ENCODE measurements at places on chromosomes 3 and 15.

DNA sequence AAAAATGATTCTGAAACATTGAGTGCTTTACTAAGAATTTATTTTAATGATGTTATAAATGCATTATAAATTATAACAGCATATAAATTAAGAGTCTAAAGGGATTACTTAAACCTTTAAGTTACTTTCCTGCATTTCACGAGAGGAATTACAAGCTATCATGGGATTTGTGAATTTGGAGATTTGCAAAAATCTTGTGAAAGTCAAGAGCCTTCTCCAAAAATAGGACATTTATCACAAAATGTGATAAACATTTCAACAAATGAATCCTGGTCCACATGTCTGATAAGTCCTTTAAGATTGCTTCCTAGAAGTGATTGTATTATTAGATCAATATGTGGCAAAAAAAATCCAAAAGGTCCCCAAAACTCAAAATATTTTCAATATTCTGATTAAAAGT, 154.5 kb downstream of the ATP8B4 start:
- no peak for DNase-seq

DNA sequence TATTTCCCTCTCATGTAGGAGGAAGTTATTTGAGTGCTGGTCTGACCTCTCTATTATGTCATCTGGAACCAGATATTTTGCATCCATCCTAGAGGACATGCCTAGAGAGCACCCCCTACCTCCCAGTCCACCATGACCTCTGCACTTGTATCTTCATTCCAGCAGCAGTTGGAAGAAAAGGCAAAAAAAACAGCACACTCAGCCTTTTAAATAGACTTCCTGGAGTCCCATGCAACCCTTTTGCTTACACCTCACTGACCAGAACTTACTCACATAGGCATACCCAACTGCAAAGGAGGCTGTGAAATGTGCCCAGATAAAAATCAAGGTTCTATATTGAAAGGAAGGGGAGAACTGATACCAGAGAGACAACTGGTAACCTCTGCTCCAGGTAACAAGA, 92.3 kb upstream of the FHIT start:
- no peak for DNase-seq

DNA sequence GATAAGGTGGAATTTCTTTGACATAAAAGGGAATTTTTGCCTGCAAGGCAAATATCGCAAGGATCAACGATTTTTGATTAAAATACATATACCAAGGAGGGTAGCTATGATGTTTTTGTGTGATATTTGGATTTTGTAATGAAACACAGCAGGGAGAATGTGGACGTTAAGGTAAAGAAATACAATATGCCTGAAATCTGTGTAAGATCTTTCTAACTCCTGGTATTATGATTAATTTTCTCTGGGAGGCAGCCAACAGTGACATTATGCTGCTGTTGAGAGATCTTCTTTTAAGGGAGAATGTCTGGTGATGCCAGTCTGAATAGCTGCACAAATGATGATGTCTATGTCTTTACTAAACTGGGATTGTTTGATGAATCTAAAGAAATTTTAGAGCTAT, 972.2 kb downstream of the SQOR start:
- no peak for DNase-seq

DNA sequence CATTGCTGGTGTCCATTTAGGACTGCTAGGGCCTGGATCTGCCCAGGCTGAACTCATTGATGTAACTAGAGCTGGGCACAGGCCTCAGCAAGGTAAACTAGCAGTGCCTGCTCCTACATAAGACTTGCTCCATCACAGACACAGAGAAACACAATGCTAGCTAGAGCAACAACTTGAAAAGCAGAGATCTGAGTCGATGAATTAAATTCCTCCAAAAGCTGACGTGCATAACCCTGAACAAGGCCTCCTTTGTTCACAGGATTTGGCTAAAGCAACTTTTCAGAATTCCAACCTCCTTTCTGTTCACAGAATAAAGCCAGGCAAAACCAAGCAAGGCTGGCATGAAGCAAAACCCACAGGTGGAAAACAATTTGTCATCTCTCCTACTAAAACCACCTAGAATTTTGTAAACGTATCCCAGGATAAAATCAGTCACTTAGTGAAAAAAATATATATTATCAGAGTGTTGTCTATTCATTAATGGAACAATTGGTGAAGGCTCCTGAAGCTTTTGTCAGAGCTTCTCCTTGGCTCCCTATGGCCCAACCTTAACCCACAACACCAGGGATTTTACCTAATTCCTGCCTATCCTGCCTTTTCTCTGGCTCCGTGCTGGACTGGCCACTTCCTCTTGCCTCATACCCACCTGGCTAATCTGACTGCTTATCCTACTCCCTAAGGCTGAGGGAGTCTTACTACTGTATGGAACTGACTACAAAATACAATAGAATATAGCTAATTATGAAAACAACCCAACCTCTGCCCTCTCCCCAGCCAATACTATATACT, 39.9 kb downstream of the PLCH1 start:
- DNase-seq: no peak

- DNase-seq: no peak
Observed at GRCh38 chr3:174046311-174046710, 648.8 kb downstream of the NLGN1 start.

DNA sequence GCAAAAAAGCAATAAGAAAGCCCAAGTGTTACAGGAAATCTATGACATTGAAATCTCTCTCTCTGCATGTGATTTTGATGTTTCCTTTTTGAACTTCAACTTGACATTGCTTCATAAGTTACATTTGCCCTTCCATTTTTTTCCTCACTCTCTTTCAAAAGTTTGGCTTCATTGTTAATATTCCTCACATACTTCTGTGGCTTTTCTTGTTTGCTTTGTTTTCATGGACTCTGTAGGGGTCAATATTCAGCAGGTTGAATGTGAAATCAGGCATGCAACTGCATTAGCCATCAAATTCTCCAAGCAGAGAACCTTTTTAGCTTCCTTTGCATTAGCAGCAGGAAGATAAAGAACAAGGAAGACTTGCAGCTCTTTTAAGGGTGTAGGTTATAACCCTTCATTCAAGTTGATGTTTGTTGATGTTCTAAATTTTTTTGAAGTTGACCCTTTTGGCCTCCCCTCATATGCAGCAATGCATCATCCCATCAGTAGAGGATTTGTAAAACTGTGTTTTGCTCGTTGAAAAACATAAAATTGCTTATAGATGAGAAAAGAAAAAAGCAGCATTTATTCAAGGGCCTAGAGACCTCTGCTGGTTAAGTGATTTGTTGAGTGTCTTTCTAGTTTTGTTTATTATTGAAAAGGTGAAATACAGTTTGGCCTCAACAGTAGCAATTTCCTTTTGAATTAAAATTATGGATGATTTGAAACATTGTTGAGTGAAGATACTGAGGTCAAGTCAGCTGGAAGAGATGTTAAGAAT, 211.4 kb downstream of the IL5RA start:
- no peak for DNase-seq

GRCh38 chr3:123439806-123440580, 8.9 kb downstream of the ADCY5 start:
- no peak for DNase-seq

DNA sequence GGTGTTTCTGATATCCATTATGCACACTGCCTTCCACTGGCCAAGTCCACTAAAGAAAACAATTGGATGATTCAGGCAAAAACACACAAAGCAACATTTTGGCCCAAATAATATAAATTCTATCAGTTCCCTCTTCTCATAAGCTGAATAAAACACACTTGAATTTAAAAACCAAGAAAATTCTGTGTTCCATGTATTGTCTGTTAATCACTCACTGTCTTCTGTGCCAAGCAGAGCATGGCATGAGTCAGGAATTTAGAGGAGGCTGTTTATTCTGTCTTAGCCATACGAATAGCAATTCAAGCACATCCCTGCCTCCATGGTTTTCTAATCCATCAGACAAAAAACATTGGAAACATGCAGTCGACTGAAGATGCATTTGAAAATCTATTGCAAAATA, 215.6 kb upstream of the UMPS start:
- no peak for DNase-seq

GRCh38 chr3:42519568-42519962, 17.1 kb downstream of the VIPR1 start:
- DNase-seq: no peak

GRCh38 chr3:60269377-60269776, 981.9 kb downstream of the FHIT start:
- no peak for DNase-seq
